Urinary bladder (tissue), 4 donors: ENCODE measurements at places on chromosomes 7 and 10. TPM values are rescaled to one million over a fixed set of nuclear protein-coding genes. Genes with fewer than 3 reads are reported as not detected.

DNA sequence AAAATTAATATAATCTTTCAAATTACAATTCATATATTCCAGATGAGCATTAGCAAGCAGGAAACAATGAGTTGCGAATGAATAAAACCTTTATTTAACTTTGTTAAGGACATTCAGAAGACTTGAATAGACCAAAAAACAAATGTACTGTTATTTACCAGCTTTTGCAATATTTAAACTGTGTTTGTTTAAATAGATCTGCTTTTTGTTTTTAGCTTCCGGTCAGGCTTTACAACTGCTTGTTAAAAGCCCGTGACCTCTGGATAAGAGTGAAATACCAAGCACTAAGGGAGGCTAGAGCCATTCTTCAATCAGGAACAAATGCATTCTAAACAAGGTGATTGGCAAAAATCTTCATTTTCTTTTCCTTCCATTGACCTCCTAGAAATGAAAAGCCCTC, 184.9 kb upstream of the GNAI1 start:
- DNase-seq, result no peak

GRCh38 chr10:116110736-116111135, 162.3 kb downstream of the GFRA1 start:
- no peak for DNase-seq

DNA sequence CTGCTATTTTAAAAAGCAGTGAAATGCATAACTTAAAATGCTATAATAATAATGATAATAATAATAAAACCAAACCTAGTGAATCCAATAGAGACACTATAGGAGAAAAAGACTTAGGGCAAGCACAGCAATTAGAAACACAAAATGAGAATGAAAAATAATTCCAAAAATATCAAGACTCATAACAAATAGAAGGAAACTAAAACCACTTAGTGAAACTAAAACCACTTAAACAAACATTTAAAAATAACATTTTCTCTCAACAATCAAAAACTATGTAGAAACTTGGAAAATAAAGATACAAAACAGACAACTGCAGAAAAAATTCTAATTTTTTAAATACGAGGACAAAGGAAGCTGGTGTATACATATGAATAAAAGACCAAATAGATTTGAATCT, 655.2 kb upstream of the NRG3 start:
- DNase-seq, result no peak

DNA sequence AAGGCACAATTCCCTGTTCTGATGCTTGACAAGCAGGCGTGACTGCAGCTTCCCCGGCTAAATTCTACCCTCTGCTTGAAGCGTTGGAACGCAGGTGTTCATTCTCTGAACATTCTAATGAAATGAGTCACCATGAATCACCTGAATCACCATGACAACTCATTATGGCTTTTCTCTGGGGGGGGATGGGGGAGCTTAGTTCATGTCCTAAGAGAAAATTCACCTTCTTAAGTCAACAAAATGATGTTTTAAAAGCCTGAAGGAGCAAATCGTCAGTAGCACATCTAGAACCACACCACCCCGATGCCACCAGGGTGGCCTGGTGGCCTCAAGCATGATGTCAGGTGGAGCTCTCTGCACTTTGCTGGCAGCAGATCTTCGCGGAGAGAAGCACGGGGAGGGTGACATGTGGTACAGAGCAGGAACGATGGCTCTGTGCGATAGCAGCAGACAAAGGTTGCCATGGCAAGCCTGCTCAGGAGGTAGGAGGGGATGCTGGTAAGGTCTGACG, 33.7 kb downstream of the DDC start:
- DNase-seq, result no peak

GRCh38 chr10:112203328-112204076, 19.9 kb upstream of the GPAM start:
- no peak for DNase-seq

DNA sequence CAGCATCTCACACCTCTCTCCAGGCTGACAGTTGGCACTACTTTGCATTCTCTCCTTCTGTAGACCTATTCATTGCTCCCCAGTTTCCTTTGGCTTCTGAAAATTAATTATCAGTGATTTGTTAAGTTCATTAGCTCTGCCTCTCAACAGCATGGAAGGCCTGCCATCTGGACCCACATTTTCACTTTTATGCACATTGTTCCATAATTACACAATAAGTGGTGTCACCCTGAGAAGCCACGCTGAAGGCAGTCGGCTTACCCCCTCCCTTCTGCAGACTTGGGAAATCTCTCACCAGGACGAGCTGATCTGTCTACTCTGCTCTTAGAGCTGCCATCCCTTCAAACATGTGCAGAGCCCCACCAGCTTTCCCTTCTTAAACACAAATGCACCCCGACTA, 64.7 kb downstream of the SLIT1 start:
- DNase-seq, result no peak

DNA sequence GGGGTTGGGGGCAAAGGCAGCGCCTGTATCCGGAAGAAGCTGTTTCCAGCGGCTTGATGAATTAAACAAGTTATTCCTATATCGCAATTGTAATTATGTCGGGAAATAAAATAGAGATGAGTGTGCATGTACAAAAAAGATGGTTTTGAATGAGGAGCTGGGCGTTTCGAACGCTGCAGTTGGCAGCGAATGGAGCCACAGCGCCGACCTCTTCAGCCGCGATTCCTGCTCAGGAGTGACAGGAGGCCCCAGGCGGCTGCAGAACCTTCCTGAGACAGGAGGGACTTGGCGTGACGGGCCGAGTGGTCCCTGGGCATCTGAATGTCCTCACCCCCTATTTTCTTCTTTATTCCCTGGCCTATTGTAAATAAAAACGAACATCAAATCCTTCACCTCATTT, 184.9 kb downstream of the DNAJB6 start:
- DNase-seq, result no peak

DNA sequence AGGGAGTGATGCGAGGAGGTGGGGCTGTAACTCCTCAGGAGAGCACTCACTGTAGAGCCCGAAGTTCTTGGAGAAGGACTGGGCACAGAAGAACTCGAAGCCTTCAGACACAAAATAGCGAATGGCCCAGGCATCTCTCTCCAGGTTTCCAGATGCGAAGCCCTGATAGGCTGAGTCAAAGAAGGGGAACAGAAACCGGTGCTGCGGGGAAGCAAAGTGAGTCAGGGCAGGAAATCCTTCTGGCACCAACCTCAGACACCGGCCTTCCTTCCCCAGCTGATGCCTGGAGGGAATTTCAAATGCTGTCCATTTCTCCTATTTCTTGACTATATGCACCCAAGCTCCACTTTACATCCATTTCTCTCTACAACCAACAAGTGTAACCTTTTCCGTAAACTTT, 26.8 kb downstream of the GOT1 start:
- no peak for DNase-seq

- DNase-seq, result no peak
Observed at GRCh38 chr7:32218741-32219288, 148.6 kb upstream of the PDE1C start.

- DNase-seq, result no peak
Observed at GRCh38 chr7:45701701-45702510, 127.7 kb downstream of the ADCY1 start.

- no peak for DNase-seq
Observed at GRCh38 chr7:7264306-7265040, 82.1 kb downstream of the C1GALT1 start.

DNA sequence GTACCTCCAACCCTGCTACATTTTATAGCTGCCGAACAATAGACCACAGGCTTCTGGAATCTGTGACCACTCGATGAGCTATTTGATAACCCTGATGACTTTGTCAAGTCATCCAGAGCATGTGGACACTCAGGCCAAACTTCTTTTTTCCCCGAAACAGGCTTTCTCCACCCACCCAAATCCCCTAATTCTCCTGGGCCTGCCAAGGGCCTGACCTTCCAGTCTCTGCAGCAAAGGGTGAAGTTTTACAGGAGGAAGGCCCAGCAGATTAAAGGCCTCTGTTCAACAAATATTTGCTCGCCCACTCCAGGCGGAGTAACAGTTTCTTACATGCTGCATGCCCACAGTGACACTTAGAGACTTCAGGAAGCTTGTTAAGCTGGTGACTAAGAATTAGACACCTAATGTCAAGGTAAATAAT, 2.0 kb downstream of the JCAD start:
- no peak for DNase-seq

DNA sequence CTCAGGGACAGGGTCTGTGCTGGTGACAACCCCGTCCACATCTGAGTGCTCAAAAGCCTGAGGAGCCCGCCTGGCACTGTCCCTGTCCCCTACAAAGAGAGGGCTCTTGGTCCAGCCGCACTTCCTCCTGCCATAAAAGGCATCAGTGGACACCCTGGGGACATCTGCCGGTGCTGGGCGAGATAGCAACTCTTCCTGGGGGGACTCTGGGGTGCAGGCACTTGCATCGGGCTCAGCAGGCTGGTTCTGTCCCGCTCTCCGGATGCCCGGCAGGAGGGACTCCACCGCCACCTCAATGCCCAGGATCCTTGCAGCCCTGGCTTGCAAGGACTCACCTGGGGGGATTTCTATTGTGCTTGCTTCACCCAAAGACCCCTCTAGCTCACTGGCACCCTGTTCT, 32.8 kb downstream of the JCAD start:
- DNase-seq, result no peak

- DNase-seq, result no peak
Observed at GRCh38 chr10:90969121-90969534, 48.2 kb upstream of the ANKRD1 start.

- no peak for DNase-seq
Observed at GRCh38 chr10:108490944-108491343, 1326.4 kb upstream of the SORCS1 start.

DNA sequence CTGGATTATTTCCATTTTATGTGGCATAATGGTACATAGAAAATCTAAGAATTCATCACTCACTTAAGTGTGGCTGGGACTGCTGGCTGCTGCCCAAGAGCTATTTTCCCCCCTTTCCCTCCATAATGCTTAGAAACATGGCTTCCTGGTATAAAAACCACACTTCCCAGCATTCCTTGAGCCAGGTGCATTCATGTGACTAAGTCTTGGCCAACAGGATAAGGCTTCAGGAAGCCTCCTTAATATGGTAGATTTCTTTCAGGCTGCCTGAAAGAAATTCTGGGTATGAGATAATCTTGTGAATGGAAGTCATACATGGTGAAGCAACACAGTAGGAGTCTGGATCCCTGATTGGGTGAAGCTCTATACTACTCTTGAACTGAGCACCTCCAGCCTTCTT, 178.0 kb downstream of the JAZF1 start:
- no peak for DNase-seq

DNA sequence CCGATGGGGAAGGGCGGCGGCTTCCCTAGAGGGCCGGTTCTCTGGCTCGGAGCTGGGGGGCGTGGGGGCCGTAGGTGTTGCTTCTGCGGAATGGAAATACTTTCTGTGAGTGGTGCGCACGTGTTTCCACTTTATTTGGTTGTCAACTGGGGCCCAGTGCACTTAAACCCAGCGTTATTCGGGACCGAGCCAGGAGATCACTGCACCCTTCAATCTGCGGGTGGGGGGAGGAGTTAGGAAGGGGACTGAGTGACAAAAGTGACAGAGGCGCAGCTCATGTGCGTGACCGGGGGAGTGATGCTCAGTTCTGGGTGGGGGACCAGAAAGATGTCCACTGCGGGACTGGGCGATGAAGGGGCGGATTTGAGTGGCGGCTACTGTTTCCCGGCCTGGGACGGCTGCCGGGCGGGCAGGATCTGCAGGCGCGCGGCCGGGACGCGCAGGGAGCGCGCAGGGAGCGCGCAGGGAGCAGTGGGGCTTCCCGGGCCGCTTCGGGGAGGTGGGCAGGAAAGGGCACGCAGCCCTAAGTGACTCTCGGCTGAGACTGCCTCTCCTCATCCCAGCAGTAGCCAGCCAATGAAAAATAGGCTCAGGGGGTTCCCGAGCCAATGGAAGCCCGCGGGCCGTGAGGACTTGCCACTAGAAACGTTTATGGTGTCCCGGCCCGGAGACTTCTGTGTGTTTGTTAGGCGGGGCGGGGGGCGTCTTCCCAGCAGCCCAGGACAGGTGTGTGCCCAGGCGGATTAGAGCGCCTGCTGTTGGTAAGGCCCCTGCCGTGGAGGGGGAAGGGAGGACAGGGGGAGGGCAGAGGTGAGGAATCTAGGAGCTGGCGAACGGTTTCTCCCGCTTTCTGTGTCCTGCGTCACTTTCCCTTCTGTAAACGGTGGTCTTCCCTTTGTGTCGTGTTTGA, 54.3 kb upstream of the KDM7A start:
- no peak for DNase-seq

GRCh38 chr10:100508691-100509150, 10.9 kb downstream of the SEC31B start:
- DNase-seq, result no peak

GRCh38 chr7:42137941-42138340, 99.1 kb downstream of the GLI3 start:
- no peak for DNase-seq

- no peak for DNase-seq
Observed at GRCh38 chr7:72362246-72362645, 49.9 kb downstream of the CALN1 start.

GRCh38 chr10:63057509-63057908, 75.6 kb upstream of the NRBF2 start:
- DNase-seq, result no peak

DNA sequence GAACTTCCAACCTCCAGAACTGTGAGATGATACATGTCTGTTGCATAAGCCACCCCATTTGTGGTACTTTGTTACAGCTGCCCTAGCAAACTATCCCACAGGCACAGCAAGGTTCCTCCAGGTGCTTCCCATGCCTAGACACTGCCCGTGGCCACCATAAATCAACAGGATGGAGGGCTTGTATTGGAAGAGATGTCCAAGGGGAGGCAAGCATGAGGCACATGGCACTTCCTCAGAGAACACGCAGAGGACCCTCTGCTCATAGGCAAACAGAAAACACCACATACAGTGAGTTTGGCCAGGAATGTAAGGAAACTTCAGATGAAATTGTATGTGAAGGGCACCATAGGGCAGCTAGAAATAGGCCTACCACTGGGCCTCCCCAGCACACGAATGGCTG, 291.1 kb downstream of the GRID1 start:
- DNase-seq, result no peak

DNA sequence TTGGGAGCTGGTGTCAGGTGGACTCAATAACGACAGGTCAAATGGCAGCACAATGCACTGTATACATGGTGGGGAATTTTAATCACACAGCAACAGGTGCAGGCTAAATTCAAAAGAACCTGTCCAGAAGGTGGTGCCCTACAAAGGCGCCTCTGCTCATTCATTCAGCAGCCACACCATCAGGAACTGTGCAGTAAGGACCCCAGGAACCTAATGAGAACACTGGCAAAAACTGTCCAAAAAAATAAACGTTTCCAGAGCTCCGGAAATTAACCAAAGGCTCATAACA, 21.9 kb upstream of the CRYGN start:
- DNase-seq, result no peak

ACSL5 gene
- total RNA-seq, result 38.8 TPM

FAM25G gene
- total RNA-seq, result not detected

EPHB4 gene
- total RNA-seq, result 70.6 TPM

OPN1SW gene
- total RNA-seq, result not detected

SORCS1 gene
- total RNA-seq, result 14.8 TPM

RNF32 gene
- total RNA-seq, result 1.0 TPM

LMOD2 gene
- 5.4 TPM for total RNA-seq

ABCA13 gene
- total RNA-seq, result 2.0 TPM

TFR2 gene
- 0.69 TPM for total RNA-seq

TBRG4 gene
- 41.6 TPM for total RNA-seq
